ENCODE measurements at places on chromosomes 6 and 20.

DNA sequence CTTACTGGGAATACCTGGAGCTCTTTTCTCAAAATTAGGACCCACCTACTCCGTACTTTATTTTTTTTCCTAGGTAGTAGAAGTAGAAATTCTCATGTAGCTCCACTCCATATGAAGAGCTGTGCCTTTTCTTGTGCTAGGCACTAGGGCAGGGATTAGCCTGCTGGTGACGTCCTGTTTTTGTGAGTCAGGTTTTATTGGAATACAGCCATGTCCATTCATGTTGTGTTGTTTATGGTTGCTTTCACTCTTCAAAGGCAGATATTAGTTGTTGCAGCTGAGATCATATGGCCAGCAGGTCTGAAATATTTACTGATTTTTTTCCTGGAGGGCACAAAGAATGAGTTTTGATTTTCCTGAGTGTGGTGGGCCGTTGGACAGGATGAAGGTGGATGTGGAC, 20.5 kb downstream of the XRN2 start:
- DNase-seq, result peak; percentile 90

DNA sequence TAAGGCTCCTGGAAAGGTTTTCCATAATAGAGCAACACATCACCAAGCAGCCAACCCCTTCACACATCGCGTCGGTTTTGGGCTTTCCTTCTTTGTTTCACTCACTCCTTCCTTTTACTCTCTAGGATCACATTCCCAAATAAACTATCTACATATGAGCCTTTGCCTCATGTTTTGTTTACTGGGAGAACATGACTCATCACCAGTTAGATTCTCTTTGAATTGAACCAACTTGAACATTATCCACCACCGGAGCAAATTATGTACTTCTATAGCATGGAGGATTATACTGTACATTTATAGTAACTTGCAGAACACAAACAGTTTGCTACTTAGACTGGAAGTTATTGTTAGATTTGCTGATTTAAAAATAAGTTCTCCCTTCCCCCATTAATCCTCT, 41.0 kb downstream of the SAMD5 start:
- no peak for DNase-seq

- no peak for DNase-seq
These were observed 36.3 kb upstream of the VEGFA start for GRCh38 chr6:43733471-43734293.

GRCh38 chr6:163863565-163863964, 449.0 kb downstream of the QKI start:
- no peak for DNase-seq

GRCh38 chr6:158050107-158050735, 68.6 kb downstream of the SYNJ2 start:
- no peak for DNase-seq

DNA sequence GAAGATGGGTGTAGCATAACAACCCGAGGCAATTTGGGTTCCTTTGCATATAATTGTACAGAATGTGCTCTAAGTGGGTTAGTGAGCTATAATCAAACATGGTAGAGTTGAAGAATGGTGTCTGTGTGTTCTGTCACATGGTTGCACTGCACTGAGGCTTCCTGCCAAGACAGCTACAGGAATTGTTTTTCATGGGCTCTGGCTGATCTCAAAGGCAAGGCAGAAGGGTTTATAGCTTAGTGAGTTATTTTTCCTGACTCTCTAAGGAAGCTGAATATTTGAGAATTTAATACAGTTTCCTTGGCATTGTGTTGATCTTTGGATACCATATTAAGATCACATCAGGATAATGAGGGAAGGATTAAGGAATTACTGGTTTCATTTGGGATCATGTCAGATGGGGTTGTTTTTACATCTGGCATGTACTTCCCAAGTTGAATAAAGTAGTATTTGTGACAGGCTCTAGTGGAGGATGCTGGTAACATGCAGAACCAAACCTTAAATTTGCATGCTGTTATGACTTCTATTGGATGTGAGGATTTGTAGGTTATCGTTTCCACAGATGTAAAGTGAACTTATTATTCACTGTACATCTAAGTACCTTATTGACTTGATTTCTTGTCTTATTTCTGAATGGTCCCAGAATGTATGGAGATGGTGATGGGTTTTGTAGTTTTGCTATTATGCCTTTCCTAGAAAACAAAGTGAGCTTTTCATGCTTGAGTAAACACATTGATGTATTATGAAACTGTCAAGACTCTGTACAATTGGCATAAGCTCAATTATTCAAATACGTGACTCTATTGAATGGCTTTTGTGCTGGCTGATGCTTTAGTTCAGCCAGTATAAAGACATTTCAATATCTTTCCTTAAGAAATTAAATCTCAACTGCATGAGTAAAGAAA, 43.3 kb downstream of the LRRC1 start:
- DNase-seq, result no peak

GRCh38 chr6:160974304-160974771, 17.2 kb upstream of the MAP3K4 start:
- peak; percentile 96 for DNase-seq

GRCh38 chr6:66854014-66854413, 1147.0 kb upstream of the EYS start:
- no peak for DNase-seq

- DNase-seq, result no peak
These were observed 841.4 kb upstream of the EPHA7 start for GRCh38 chr6:94260765-94261164.

- DNase-seq, result peak; percentile 26
These were observed 52.7 kb downstream of the TOP1 start for GRCh38 chr20:41081276-41081814.

GRCh38 chr6:140540743-140541142, 1166.3 kb upstream of the CITED2 start:
- DNase-seq, result no peak

DNA sequence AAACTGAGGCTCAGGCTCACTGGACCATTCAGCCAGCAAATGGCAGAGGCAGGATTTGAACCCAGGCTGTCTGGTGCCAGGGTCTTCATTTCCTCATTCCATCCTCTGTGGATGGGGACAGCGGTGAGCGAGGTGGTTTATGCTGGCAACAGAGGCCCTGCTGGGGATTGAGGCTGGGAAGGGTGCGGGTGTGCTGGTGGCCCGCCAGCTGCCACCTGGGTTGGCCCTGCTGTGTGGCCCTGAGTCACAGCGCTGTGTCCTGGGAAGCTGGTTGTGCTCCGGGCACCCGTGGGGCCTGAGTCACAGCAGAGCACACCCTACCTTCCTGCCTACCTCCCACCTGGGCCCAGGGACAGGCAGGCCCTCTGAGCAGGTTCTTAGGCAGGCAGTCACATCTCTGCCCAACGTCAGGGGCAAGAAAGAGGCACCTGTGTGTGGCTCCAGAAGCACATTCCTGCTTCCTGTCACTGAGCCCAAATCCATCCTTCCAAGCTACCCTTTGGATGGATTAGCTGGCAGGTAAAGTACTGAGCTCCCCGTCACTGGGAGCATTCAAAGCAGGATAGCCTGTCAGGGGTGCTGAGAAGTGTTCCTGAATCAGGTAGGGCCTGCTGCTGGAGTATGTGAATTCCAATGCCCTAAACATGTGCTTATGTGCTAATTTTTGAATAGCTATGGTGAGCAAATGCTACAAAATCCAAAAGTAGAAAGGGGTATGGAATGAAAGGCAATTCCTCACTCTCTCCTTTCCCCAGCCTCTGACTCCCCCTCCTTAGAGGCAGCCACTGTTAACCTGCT, 53.9 kb downstream of the CEBPB start:
- DNase-seq, result no peak

GRCh38 chr20:48657426-48658197, 170.2 kb downstream of the PREX1 start:
- peak; percentile 51 for DNase-seq

DNA sequence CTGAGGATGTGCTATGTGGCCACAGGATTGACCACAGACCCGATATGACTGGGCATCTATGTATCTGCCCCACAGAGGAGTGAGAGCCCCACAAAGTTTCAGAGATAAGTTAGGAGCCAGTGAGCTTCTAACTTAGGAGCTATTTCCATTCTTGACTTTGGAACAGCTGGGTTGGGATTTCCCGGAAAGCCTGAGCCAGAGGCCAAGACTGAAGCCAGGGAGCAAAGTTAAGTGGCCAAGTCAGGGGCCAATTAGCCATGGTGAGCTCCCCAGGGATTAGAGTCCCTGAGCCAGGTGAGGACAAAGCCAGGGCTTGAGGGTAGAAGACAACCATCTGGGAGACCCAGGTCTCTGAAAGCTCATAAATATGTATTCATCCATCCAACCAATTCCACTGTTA, 143.6 kb downstream of the MAFB start:
- DNase-seq, result no peak

GRCh38 chr6:19142275-19142674, 694.9 kb upstream of the ID4 start:
- DNase-seq, result no peak

GRCh38 chr6:16041327-16041726, 87.6 kb upstream of the MYLIP start:
- DNase-seq, result no peak

DNA sequence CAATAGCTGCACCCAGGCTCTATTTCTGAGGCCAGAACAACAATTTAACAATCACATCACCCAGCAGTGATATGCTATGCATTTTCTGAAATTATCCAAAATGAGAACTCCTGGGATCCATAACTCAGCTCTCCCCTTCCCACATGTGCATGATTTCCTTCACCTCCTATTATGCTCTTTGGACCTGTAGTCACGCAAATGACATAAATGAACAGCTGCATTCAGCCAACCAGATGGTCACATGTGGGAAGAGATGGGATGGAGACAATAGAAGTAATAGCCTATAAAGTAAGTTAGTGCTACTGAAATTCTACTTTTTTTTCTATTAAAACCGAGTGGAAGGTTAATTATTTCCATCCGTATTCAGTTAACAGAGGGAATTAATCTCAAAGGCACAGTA, 662.1 kb upstream of the ID4 start:
- no peak for DNase-seq

- DNase-seq, result no peak
These were observed 1.9 kb upstream of the VGLL2 start for GRCh38 chr6:117263353-117263927.

DNA sequence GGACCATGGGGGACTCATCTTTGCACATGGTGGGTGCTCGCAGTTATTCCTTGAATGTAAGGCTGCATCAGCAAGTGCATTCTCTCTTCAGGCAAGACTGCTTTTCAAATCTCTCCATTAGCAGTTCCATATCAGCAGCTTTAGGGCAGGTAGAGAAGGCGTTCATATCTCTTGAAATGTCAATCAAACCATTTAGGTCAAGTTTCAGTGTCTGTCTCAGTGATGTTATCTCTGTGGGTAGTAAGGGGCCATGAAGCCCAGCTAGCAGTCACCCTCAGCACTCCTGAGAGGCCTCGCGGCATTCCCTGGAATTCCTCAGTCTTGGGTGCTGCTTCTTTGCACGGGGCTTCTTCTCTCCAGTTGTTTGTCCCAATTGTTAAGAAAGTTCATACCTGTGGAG, 24.2 kb downstream of the FARS2 start:
- DNase-seq, result no peak

DNA sequence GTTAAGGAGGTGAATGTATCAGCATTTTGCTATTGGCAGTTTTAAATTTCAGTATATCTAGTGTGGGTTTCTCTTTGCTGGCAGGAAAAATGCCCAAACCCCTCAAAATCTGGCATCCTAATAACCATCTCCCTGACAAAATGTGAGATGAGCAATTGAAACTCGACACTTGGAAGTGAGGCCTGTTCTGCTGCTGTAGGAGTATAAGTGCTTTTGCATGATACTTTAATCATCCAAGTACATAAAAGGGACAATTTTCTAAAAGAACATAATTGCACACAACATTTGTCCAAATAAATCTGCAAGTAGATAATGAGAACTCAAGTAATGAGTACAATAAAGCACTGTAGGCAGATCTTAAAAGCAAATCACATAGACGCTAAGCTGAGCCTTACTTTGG, 36.5 kb downstream of the LAMP5 start:
- no peak for DNase-seq

- no peak for DNase-seq
These were observed 60.7 kb downstream of the TNFAIP3 start for GRCh38 chr6:137927777-137928218.

GRCh38 chr20:32130965-32131364, 21.5 kb downstream of the TM9SF4 start:
- DNase-seq, result no peak

GRCh38 chr20:30506100-30506499, 751.4 kb upstream of the DEFB115 start:
- no peak for DNase-seq

DNA sequence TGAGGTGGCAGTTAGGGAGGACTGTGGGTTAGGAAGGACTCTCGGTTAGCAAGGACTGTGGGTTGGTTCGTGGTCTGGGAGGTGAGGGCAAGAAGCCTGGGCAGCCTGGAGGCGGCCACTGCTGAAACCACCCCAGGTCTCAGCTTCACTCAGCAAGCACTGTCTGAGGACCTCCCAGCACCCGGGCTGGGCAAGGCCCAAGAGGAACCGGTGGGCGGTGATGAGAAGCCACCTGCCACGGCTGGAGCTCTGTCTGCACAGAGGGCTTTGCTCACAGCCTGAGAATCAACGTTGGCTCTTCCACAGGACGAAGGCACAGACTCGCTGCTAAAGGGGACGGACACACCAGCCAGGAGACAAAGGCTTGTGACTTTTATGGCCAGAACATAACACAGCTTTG, 69.3 kb downstream of the DACT2 start:
- no peak for DNase-seq

Data from HCEC 1CT (cell line).